ENCODE measurements at places on chromosomes 3 and 15.

DNA sequence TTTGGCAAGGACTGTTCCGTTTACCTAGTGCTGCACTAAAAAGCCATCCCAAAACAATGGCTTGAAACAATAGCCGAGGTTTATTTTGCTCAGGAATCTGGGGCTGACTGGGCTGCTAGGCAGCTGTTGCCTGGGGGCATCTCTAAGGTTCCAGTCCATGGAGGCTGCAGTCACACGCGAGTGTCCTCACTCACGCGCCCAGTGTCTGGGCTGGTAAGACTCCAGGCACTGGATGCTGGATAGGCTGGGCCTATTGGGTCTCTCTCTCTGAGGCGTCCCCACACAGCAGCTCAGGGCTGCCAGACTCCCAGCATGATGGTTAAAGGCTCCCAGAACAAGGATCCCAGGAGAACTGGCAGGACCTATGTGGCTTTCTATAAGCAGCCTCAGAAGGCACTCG is 34.2 kb downstream of the ALS2CL start:
- no peak for DNase-seq

GRCh38 chr3:56557831-56558170 is 826 bp downstream of the CCDC66 start:
- no peak for DNase-seq

DNA sequence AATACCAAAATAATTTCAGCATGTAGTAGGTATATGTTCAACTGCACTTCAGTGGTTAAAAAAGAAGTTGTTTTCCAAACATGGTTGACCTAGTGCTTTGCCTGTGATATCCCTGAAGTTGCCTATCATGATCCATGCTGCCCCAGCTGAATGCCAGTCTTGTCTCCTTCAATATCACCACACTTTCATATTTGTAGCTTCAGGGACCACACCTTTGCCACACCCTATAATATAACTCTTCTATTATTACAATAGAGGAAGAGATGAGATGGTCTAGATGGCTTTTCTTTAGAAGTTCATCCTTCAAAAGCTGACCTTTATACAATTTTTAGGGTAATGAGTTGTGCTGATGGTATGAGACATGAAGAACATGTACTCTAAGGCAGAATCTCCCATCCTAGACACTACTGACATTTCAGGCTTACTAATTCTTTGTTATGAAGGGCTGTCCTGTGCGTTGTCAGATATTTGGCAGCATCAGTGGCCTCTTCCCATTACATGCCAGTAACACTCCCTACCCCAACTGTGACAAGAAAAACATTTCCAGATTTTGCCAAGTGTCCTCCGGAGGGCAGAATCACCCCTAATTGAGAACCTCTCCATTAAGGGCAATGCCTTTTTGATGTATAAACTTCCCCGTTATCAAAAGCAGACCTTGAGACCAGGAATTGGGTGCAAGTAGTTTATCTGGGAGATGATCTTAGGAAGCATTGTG is 76.2 kb upstream of the PLCL2 start:
- DNase-seq = no peak

GRCh38 chr15:71201477-71201876 is 86.2 kb downstream of the THSD4 start:
- DNase-seq = no peak

Measured in brain pericyte (primary cell).